Activated CD8-positive, alpha-beta memory T cell treated with anti-CD3 and anti-CD28 coated beads for 48 hours (primary cell): ENCODE measurements at places on chromosomes 16 and 17.

DNA sequence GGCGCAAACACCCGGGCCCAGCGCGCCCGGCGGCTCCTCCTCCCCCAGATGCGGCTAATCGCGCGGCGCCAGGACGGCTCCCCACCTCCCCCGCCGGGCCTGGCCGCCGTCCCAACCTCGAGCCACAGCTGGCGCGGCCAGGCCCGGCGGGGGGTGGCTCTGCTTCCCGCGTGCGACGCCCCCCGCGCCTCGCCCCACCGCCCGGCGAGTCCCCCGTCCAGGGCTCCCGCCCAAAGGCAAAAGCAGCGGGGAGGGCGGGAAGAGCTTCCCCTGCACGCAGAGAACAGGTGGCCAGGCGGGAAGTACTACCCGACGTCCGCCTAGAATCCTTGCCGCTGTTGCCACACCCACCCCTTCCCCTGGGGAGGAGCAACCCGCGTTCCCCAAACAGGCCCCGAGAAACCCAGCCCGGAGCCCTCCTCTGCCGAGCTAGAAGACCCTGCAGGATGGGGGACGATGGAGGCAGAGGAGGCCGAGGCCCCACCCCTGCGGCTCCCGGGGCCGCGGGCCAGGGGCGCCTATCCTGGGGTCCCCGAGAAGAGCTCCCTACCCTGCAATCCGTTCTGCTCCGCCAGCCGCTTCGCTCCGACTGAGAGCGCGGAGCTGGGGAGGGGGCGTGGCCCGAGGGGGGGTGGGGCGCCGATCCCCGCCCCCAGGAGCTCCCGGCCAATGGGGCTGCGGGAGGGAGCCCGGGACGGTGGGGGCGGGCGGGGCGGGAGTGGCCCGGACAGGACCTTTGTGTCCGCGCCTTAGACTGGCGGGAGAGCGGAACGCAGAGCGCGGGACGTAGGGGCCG lies at the start of gene CARHSP1:
Gene CARHSP1, minus strand, starts transcription at position 591 of the 796 bp plus-strand sequence. CDS start 9,678 bp downstream, outside the sequence.
- DNase-seq: peak; percentile 61

GRCh38 chr16:81231014-81231413 lies 7.5 kb upstream of the BCO1 start:
- DNase-seq: no peak

DNA sequence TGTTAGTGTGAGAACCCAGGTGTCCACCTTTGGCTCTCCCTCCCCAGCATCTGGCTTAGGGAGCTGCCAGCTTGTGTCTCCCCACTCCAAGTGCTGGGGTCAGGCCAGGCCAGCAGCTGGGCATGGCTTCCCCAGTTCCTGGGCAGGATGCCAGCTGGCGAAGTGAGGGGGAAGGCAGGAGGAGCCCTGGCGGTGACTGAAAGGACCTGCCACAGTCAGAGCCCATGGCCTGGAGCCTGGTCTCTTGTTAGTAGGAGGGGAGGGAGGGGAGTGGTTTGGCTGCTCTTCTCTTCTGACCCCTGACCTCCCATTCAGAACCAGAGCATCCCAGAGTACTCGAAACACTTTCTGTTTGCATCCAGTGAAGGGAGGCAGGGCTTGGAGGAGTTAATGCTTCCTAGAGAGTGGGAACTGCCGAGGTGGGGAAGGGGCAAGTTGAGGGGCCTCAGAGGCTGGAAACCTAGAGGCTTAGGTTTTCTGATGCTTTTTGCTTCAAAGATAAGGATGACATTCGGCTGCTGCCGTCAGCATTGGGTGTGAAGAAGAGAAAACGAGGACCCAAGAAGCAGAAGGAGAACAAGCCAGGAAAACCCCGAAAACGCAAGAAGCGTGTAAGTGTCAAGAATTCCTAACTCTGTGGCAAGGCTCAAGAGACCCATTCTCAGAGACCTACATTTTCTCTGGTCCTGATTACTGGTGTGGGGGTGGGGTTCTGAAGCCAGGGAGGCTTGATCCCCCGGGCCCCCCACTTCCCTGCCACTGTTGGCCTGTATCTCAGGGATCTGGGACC lies 772 bp downstream of the CHD3 start:
- DNase-seq: no peak

DNA sequence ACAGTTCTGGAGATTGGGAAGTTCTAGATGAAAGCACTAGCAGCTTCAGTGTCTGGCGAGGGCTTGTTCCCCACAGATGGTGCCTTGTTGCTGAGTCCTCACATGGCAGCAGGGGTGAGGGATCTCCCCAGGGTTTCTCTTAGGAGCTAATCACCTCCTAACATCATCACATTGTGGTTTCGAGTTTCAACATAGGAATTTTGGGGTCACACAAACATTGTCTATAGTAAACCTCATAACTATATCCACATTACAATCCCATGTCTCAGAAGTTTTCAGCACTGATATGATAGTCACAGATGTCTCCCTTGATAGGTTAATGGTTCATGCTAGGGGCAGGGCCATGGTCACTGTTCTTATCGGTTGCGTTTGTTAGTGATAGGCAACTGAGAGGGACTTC lies 13.8 kb downstream of the CLUAP1 start:
- DNase-seq: no peak

GRCh38 chr16:30567991-30568638 lies 3.4 kb downstream of the ZNF688 start:
- DNase-seq: no peak

DNA sequence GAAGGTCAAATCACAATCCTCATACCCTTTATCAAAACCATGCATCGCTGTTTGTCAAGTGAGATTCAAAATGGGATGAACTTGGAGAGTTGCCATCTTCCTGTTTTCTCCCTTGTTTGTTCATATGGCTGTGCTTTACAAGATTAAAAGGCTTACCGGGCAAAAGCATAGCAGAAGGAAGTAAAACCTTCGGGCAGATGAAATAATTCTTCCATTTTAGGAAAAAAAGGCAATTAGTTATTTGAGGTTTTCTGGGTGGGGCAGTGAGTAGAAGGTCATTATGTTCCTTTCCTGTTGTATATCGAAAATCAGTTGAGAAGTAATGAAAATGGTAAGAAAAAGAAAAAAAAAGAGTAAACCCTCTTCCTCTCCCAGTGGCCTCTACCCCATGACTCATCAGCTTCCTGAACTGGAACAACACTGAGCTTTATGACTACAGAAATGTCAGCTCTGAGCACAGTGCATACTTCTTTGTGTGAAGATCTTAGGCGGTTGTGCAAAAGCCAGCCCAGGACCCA lies 369.2 kb downstream of the CDH13 start:
- DNase-seq: no peak

DNA sequence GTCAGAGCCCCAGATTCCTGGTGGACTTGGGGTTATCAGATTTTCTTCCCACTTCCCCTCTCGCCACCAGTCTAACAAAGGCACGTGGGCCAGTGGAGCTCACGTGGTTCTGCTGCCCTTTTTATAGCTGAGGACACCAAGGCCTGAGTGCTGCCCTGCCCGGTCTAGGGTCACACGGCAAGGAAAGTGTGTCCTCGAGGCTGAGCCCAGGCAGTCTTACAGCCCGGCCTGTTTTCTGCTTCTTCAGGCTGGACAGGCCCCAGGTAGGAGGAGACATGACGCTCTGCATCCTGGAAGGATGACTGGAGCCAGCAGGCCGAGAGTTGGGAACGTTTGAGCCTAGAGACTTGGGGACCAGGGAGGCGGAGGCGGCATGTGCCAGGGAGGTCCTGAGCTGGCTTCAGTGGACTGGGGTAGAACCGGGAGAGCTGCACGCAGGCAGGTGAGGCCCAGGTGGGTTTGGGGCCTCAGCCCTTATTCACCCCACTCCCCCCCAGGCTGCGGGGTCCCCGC lies 3.5 kb downstream of the CTRB1 start:
- no peak for DNase-seq

- no peak for DNase-seq
Measured at GRCh38 chr17:36592716-36593321, 1.1 kb downstream of the DHRS11 start.

- DNase-seq: no peak
Measured at GRCh38 chr17:17681744-17682292, 560 bp downstream of the RAI1 start.

DNA sequence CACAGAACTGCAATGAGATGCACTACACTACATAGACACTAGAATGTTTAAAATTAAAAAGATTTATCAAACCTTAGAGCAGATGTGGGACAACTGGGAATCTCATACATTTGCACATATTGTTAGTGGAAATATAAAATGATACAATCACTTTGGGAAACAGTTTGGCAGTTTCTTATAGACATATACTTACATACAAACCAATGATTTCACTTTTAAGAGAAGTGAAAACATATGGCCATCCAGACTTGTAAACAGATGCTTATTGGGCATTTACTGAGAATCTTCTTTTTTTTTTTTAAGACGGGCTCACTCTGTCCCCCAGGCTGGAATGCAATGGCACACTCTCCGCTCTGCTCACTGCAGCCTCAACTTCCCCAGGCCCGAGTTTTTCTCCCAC lies 50.1 kb downstream of the AXIN2 start:
- no peak for DNase-seq

GRCh38 chr16:3789375-3790099 lies 72.2 kb upstream of the TRAP1 start:
- DNase-seq: no peak

- no peak for DNase-seq
Measured at GRCh38 chr17:62819511-62820221, 11.6 kb upstream of the MARCHF10 start.

DNA sequence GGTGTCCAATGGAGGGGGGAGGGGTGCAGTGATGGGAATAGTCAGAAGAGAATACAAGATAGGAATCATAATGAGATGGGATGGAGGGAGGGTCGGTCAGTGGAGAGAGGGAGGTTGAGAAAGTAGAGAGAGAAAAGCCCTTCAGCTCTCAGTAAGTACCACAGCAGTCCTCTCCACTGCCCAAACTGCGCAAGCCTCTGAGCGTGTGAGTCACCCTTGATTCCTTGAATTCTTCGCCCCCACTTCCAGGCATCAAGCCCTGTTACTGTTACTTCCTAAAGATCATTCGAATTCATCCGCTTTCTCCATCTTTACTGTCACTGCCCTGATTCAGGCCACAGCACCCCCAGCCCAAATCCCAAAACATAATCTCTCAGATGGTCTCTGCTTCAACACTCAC lies 2.5 kb downstream of the GUCY2D start:
- DNase-seq: no peak

DNA sequence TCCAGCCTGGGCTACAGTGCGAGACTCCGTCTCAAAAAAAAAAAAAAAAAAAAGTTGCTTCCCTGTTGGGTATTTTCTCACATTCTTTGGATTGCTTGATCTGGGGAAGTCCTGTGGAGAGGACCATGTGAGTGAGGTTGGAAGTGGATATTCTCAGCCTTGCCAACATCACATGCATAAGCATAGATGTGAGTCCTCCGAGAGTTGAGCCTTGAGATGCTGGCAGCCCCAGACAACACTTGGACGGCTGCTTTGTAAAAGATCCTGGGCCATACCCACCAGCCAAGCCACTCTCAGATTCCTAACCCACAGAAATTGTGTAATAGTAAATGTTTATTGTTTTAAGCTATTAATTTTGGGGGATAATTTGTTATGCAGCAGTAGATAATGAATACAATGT lies 1570.0 kb upstream of the GOT2 start:
- no peak for DNase-seq

- no peak for DNase-seq
Measured at GRCh38 chr16:25063102-25063501, 47.9 kb upstream of the ARHGAP17 start.

DNA sequence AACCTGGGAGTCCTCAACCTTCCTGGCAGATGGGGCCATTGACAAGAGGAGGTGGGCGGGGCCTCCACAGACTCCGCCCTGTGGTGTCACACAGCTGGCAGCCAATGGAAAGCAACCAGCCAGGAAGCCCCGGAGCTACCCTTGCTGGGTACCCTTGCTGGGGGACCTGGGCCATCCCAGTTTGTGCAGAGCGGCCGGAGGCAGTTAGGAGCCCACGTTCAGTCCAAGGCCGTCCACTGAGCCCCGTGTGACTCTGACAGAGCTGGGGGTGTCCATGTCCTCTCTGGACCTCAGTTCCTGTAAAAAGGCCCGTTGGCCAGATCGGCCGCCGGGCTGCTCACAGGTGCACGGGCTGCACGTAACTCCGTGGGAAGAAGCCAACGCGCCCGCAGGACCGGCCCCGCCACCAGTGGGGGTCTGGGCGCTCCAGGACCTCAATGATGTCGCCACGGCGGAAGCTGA lies 17.1 kb upstream of the FAM83G start:
- no peak for DNase-seq

GRCh38 chr17:67390006-67390645 lies 13.0 kb downstream of the PITPNC1 start:
- DNase-seq: no peak

- no peak for DNase-seq
Measured at GRCh38 chr16:2968368-2968737, 795 bp upstream of the PAQR4 start.

DNA sequence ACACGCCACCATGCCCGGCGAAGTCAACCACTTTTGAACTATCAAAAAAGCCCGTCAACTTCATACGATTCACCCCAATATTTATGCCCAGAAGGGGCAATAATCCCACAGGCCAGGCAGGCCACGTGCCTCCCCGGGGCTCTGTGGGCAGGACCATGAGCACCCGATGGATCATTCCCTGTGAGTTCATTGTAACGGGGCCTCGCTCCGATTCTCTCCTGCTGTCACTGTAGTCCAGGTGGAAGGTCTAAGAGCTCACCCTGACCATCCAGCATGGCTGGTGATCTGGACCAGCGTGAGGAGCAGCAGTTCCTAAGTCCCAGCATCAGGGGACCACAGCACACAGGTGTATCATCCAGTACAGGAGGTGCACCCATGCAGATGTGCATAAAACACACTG lies 77.5 kb upstream of the DOC2B start:
- DNase-seq: no peak

- no peak for DNase-seq
Measured at GRCh38 chr17:64084940-64085649, 44.8 kb downstream of the ERN1 start.

GRCh38 chr16:12000032-12000431 lies 23.5 kb downstream of the SNX29 start:
- no peak for DNase-seq

DNA sequence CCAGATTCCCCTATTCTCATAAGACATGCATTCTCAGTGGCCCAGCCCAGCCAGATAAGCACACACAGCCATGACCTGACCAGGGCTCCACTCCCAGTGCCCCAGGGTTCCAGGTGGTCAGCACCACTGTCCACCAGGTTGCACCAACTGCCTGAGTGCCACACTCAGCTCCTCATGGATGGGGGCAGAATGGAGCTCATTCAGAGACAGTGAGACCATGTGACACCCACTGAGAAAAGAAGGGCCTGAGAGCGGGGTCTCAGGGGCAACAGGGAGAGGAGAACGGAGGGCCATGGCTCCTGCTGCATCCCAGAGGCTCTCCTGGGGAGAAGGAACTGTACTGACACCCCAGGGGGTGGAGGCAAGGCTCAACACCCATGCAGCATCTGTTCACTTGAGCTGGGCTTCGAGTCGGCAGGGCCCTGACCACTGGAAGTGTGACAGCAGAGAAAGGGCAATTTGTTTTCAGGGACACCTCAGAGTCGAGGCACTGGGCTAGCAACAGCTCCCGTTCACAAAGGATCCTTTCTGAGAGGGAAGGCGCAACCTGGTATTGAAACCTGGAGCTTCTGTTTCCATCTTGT lies 18.7 kb upstream of the SLC38A8 start:
- DNase-seq: no peak

- no peak for DNase-seq
Measured at GRCh38 chr16:2296661-2297505, 29.0 kb upstream of the RNPS1 start.

- no peak for DNase-seq
Measured at GRCh38 chr17:50079334-50080095, 15.6 kb upstream of the PDK2 start.

- DNase-seq: no peak
Measured at GRCh38 chr17:7083592-7083991, 3.5 kb upstream of the CLEC10A start.

- no peak for DNase-seq
Measured at GRCh38 chr17:80725517-80725916, 180.9 kb downstream of the RPTOR start.

- DNase-seq: no peak
Measured at GRCh38 chr17:77640916-77641605, 317.4 kb upstream of the TNRC6C start.
